ENCODE measurements at places on chromosomes 6 and 20.

DNA sequence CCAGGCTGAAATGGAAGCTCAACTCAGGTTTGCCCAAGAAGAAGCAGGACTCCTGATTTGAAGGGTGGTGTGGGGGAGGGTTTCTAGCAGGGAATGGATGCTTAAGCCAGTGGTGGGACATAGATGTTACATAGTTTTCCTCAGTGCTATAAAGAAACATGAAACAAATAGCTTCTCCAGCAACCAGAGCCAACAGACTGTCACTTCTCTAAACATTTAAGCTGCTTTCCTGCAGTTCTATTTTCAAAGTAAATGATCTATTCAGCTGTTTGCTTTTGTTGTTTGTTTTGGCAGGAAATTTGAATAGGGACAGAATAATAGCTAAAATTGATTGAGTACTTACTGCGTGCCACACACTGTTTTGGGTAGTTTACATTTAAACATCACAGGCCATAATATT is 169.0 kb downstream of the UST start:
- DNase-seq: no peak

GRCh38 chr6:32825966-32826365 is 9.2 kb upstream of the HLA-DOB start:
- DNase-seq: no peak

- no peak for DNase-seq
These were observed 11.7 kb downstream of the UBE2V1 start for GRCh38 chr20:50101281-50101680.

DNA sequence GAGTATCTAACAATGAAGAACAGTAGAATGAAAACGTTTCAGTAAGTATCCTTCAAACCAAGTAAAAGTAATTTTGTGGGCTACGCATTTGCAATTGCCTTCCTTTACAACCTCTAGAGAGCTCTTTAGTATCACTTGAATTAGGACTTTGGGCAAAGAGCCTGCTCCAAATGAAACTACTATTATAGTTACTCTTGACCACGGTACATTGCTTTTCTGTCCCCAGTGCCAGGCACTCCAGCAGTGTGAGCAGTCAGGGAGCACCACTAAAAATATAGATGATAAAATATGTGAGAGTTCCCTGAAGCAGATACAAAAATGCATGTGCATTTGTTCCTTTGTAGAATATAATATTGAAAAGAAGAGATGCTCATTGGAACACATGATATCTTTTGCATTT is 450.1 kb upstream of the MANEA start:
- no peak for DNase-seq

- DNase-seq: no peak
These were observed 31.8 kb downstream of the CNKSR3 start for GRCh38 chr6:154478701-154479060.

DNA sequence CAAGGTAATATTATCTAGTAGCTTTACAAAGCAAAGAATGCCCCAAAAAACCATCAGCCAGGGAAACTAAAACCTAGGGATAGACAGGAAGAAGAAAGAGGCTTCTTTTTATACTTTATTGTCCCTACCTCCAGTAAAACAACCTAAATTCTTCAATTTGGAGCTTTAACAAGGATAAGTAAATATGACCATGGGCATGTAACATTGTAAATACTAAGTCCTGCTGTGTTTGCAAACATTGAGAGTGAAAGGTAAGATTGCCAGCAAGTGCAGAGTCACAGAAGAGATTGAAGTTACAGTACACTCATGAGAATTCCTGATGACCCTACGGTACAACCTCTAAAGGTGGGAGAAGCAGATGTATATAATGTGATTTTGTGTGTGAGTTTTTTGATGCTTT is 117.2 kb downstream of the FOXO3 start:
- no peak for DNase-seq

DNA sequence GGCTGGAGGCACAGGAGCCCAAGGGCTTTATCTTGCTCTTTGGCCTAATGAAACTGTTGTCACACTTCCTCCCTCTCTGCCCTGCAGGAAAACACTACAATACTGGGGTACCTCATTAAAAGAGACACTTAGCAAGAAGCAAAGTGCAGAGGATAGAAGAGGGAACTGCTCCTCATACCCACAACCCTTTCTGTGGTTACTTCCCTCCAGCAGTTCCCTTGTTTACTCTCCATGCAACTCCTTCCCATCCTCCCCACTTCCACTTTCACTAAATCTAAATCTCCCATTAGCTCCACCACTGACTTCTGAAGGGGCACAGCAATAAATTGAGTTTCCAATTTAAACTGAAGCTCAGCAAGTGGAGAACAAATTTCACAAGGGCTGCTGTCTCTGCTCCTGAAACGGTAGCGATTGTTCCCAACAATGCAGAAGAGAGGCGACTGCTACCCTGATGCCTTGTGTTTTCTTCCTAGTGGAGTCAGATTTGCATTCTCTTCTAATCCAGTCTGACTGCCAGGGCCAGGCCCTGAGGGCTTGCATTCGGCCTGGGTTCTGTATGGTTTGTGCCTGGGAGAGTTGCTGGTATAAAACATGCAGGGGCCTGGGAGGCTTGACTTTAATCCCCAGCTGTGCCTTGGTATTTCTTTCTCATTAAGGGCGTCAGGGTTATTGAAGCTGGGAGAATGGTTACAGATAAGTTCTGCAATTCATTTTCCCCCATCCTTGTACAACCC is 454.7 kb downstream of the TFAP2B start:
- no peak for DNase-seq

All from D721Med (cell line).